ENCODE measurements at places on chromosomes 11 and 22.
A peak's percentile ranks its signal among the peaks of the same experiment; 100 is the strongest.

GRCh38 chr11:11086979-11087378, 229.1 kb upstream of the ZBED5 start:
- no peak for DNase-seq

GRCh38 chr11:61367406-61367805, 5.2 kb downstream of the TMEM138 start:
- no peak for DNase-seq

- DNase-seq = no peak
Observed at GRCh38 chr22:16914006-16914405, 88.8 kb upstream of the XKR3 start.

- peak; percentile 33 for DNase-seq
Observed at GRCh38 chr11:118605116-118605867, 2.1 kb upstream of the PHLDB1 start.

DNA sequence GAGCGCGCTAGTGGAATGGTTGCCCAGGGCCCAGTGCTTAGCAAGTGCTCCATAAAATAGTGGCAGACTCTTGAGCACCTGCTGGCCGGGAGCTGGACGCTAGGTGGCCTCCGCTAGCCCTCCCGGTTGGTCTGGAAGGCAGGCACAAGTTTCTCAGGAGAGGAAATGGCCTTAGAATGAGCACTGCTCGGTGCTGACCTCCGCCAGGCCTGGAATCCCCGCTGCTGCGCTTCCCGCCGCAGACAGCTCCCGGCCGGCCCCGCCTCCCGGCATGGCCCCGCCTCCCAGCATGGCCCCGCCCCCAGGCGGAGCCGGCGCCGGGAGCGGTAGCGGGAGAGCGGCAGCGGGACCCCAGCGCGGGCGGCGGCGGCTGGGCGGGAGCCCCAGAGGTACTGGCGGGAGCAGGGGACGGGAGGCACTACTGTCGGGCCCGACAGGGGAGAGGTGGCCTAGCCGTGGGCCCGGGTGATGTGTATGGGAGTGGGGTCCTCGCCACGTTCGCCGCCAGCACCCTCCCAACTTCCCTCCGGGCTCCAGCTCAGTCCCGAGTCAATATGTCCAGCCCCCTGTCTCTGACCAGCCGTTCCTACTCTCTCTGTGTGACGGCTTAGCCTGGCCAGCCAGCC, at the start of gene SIPA1:
Gene SIPA1 (plus strand): TSS at position 308 of the 626 bp plus-strand sequence. CDS start 2,821 bp downstream, outside the sequence.
- DNase-seq = peak; percentile 91

DNA sequence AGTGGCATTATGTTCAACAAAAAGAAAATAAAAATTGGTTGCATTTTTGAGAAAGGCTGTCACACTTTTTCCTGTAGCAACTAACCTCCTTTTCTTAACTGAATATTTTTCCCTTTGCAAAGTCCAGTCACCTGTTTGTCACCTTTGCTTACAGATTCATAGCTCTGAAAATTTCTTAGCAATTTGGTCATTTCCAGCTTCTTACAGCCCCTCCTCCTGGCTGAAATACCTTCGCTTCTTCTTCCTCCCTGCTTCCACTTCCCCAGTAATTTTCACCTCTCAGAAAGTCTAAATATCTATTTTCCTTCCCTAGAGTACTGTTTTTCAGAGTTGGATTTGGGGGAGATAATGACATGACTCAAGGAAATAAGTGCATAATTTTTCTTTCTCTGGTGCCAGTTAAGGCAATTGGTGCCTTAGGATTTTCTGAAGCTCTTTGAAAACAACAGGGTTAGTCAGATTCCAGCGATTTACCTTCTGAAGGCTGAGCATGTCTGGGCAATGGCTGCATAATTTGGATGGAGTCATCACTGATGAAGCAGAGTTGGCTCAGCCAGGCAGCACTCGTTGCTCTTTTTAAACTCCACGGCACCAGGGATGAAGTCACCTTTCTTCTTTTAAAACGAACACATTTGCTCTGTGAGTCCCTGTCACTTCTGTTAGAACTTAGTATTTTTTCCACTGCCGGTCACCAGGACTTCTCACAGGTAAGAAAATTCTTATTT, 62.1 kb upstream of the AMOTL1 start:
- DNase-seq = no peak

DNA sequence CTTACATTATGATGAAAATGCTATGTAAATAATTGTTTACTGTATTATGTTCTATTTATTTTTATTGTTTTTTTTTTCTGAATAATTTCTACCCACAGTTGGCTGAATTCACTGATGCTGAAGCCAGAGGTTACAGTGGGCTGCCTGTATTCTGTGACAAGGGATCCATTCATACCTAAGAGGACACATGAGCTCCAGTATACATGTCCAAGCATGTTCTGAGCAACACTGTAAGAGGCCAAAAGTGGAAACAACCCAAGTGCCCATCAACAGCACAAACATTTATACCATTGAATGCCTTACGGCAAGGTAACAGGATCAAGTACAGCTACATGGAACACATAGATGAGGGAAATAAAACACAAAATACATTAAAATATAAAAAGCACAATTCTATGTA, 1.4 kb upstream of the SRSF8 start:
- no peak for DNase-seq

DNA sequence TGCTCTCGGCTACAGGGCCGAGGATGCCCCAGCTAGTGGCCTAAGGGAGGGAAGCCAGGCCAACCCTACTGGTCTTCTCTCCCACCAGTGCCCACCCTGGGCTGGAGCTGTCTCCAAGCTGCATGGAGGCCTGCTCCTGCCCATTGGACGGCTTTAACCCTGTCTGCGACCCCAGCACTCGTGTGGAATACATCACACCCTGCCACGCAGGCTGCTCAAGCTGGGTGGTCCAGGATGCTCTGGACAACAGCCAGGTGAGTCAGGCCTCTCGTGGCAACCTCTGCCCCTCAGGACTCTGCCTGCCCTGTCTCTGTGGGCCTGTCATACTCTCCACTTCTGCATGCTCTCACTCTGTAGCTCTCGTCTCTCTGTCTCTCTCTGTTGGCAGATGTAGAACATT, 44.1 kb upstream of the TPBGL start:
- no peak for DNase-seq

- no peak for DNase-seq
Observed at GRCh38 chr11:68473693-68474092, 13.1 kb downstream of the PPP6R3 start.

- no peak for DNase-seq
Observed at GRCh38 chr11:74615988-74616387, 23.6 kb downstream of the POLD3 start.

GRCh38 chr11:128596250-128596649, 8.9 kb upstream of the ETS1 start:
- DNase-seq = no peak

- no peak for DNase-seq
Observed at GRCh38 chr11:92475316-92475715, 250.7 kb downstream of the FAT3 start.

DNA sequence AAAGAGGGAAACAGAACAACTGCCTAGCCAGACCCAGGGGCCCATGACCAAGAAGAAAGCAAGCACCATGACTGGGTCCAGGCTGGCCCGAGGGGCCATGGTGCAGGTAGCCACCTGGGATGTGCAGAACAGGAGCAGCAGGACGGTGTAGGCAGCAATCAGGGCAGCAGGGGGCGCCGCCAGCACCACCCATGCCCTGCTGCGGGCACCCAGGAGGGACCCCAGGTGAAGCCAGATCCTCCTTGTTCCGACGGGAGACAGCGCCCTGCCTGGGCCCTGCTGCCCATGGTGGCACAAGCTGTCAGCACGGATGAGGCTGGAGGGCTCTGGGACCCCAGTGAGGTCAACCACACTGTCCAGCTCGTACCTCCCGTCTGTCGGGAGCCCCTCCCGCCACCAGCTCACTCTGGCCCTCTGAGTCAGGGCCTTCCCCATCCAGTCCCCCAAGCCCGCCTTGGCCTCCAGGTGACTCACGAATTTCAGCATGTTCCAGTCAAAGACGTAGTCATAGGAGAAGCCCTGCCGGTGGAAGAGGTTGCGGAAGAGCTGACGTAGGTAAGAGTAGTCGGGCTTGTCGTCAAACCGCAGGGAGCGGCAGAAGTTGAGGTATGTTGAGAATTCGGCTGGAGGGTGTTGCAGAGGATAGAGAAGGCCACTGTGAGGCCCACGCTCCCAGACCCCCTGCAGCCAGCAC, 18.8 kb downstream of the CSNK1E start:
- no peak for DNase-seq

GRCh38 chr22:38943882-38944281, 13.5 kb upstream of the APOBEC3A start:
- DNase-seq = no peak

- no peak for DNase-seq
Observed at GRCh38 chr11:66339162-66339675, 3.0 kb upstream of the RIN1 start.

- no peak for DNase-seq
Observed at GRCh38 chr11:38460896-38461295, 1862.9 kb upstream of the RAG2 start.

DNA sequence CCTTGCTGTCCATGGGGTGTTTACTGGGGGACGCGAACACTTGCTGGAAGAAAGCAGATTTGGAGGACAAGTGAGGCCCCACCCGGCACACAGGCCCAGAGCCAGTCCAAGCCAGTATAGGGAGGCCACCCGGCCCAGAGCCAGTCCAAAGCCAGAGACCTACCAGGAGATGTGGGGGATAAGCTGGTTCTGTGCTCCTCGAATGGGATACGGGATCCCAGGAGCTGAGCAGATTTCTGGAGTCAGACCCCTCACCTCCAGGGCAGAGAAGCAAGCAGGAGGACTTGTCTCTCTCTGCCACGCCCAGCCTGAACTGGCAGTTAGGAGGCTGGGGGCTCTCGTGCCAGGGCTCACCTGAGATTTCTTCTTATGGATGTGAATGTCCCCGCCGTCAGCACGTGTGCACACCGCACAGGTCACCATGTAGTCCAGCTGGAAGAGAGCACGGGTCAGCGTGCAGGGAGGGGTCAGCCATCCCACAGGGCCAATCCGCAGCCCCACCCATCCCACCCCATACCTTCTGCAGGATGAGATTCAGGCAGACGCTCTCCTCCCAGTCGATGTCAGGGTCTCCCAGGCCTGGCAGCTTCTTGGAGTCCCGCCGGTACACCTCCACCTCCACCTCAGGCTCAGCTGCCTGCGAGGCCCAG, 35.3 kb downstream of the KIAA0930 start:
- no peak for DNase-seq

DNA sequence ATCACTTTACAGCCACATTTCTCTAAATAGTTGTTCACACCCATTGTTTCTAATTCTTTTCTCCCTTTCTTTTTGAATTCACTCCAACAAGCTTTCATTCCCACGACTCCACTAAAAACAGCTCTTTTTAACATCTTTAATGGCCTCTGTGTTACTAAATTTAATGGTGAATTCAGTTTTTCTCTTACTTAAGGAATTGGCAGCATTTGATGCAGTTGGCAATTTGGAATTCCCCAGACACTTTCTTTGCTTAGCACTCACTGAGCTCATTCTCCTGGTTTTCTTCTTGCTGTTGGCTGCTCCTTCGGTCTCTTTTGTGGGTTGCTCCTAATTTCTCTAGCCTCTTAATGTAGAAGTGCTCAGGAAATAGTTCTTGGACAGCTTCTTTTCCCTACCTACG, 40.5 kb upstream of the OR9Q1 start:
- DNase-seq = no peak

- no peak for DNase-seq
Observed at GRCh38 chr11:28342716-28343115, 234.5 kb downstream of the METTL15 start.

DNA sequence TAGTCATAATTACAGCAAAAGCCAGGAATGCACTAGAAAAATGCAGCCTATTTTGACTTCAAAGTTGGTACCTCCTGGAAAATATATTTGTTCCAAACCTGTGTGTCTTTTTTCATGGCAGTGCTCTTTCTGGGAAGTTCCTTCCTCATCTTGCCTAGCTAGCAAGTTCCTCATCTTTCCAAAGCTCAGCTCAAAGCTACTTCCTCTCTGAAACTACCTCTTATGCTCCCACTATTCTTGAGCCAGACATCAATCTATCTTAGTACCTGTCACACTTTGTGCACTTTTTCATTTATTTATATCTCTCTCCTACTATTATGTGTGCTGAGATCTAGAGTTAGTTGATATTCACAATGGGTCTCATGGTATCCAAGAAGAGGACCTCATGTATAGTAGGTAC, 191.6 kb upstream of the CCDC90B start:
- peak; percentile 1 for DNase-seq

Measured in suppressor macrophage treated with lipopolysaccharide for 4 hours (primary cell).